Endothelial cell of coronary artery (primary cell): ENCODE measurements at places on chromosomes 4 and X. TPM values are rescaled to one million over a fixed set of nuclear protein-coding genes. Genes with fewer than 3 reads are reported as not detected.

The FAM47A gene
- not detected in 2 replicates for total RNA-seq

The PLXNA3 gene
- 8.3 and 16.8 TPM in 2 replicates for total RNA-seq

The ATP1B4 gene
- not detected in 2 replicates for total RNA-seq

The DMP1 gene
- not detected in 2 replicates for total RNA-seq

The PNMA3 gene
- total RNA-seq: not detected in 2 replicates

The CD99 gene
- total RNA-seq: 139 and 210 TPM in 2 replicates

The FHIP1A gene
- total RNA-seq: under 0.01 and 0.09 TPM in 2 replicates

The ITIH6 gene
- not detected in 2 replicates for total RNA-seq

The IL1RAPL2 gene
- not detected in 2 replicates for total RNA-seq

The TASL gene
- total RNA-seq: not detected in 2 replicates

The FAM53A gene
- 1.3 and 1.4 TPM in 2 replicates for total RNA-seq

The SPANXA1 gene
- not detected in 2 replicates for total RNA-seq

The NDST4 gene
- not detected in 2 replicates for total RNA-seq

The CC2D2A gene
- total RNA-seq: 7.2 and 11.2 TPM in 2 replicates

The WDR1 gene
- total RNA-seq: 557 and 813 TPM in 2 replicates

The DGKK gene
- not detected in 2 replicates for total RNA-seq

The MEPE gene
- total RNA-seq: not detected in 2 replicates

The COL4A5 gene
- total RNA-seq: 34.1 and 85.2 TPM in 2 replicates

The DAPP1 gene
- total RNA-seq: 0.09 TPM in 1 of 2 replicates, not detected in the other

The HPRT1 gene
- 14.8 and 33.0 TPM in 2 replicates for total RNA-seq

The CCKAR gene
- not detected in 2 replicates for total RNA-seq

The USO1 gene
- 67.3 and 85.4 TPM in 2 replicates for total RNA-seq

The WWC2 gene
- 20.9 and 39.5 TPM in 2 replicates for total RNA-seq

The MAPK10 gene
- 0.09 TPM in 1 of 2 replicates, not detected in the other for total RNA-seq

The TCEAL5 gene
- not detected in 2 replicates for total RNA-seq

The MAP9 gene
- 0.27 and 3.4 TPM in 2 replicates for total RNA-seq

The RAB41 gene
- total RNA-seq: not detected in 2 replicates
